GM12864 (cell line): ENCODE measurements at places on chromosomes 11 and 22.

DNA sequence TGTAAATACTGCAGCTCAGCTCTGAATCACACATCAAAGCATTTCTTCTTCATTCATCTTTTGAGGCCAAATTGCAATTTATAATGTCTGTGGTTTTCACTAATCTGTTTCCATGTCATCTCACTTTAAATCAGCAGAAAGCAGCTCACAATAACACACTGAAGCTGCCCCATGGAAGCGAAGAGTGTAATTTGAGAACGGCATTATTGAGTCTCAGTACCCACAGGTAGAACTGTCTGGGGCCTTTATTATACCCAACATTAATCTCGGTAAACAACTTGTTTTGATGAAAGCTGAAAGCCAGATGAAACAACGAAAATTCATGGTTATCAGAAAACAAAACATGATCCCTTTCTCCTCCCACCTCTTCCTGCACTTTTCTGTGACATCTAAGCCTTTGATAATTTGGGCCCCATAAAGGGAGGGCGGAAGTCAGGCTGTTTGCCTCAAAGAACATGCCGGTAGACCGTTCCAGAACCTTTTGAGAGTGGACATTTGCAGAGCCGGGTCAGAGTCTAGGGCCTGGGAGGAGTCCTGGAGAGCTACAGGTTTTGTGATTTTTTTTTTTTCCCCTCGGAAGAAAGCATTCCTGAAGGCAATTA is 68.2 kb upstream of the SESN3 start:
- no peak for DNase-seq

DNA sequence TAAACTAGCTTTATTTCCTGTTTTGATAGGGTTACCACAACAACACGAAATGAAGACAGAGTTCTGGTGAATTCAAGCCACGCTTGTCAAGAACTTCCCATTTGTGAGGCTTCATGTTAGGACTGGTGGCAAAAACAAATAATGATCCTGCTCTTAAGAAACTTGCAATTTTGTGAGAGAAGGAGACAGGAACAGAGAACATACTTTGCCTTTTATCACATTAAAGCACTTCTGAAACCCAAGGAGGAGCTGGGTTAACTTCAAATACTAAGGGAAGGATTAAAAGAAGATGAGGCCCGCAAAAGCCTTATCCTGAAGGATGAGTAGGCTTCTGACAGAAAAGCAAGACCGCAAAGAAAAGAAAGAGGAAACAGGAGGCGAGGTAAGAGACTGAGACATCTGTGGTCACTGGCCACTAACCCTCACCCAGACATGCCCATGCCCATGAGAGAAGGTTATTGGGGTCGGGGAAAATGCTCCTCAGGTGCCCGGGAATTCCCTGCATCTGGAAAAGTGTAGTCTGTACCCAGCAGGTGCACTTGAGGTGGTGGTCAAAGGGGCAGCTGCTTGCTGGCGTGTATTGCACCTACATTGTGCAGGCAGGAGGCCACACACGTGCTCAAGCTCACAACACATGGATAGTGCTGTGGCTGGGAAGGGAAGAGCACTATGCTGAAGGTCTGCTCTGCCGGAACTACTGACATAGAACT is 50.5 kb downstream of the MAPK1 start:
- DNase-seq: peak; percentile 61

DNA sequence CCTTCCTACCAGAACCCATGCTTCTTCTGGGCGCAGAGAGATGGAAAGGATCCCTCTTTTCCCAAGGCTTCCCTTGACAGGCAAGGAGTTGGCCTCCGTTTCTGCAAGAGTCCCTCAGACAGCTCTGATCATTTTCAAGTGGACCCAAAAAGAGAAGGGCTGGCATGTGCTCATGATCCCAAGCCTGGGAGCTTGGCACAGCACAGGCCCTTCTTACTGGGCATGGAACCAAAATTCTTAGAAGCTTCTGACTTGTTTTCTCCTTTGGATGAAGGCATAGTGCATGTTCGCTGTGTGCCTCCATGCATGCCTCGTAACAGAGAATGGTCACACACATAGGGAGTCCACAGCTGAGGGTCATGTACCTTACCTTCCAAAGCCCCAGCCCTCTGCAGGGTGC is 449.6 kb downstream of the MIAT start:
- DNase-seq: no peak

DNA sequence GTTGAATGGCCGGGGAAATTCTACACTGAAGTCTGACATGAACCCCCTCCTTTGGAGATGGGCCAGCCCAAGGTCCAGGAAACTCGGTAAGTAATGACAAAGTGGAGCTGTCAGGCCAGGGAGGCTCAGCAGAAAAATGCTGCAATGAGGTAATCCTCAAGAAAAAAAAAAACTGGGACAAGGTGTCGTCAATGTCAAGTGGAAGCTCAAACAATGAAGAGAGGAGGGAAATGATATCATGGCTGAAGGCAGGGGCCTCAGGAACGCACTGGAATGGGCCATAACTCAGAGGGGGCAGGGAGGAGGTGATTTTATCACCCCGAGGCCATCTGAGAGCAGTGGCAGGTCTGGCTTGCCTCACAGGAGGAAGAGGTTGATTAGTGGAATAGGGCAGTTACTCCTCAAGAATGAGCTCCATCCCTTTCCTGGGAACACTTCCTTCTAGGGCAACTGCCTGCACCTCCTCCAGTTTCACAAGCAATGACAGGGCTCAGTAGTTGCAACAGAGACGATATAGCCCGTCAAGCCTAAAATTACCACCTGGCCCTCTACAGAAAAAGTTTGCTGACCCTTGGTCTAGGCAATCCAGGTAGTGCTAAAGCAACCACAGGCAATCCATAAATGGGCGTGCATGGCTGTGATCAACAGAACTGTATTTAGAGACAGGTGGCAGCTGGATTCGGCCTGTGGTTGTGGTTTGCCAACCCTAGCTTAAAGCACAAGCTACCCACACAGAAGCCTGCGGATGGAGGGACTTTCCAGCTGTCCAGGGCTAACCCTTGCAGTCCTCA is 65.2 kb downstream of the FBXO7 start:
- DNase-seq: no peak

DNA sequence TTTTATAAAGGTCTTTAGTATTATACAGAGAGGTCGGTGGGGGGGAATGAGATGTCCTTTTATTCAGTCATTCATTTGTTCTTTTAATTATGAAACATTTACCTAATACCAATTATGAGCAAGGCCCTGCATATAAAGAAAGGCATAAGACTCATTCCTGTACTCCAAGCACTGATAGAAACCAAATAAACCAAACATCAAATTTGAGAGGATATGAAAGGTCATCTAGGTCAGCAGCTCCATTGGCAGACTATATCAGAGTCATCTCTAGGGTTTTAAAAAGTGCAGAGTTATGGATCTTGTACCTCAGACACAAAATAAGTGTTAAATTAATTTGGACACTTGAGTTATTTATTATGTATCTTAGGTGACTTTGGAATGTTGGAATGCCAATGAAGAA is 71.5 kb downstream of the CASP12 start:
- DNase-seq: no peak

- DNase-seq: no peak
Measured at GRCh38 chr22:26168939-26169314, 335 bp upstream of the SEZ6L start.

DNA sequence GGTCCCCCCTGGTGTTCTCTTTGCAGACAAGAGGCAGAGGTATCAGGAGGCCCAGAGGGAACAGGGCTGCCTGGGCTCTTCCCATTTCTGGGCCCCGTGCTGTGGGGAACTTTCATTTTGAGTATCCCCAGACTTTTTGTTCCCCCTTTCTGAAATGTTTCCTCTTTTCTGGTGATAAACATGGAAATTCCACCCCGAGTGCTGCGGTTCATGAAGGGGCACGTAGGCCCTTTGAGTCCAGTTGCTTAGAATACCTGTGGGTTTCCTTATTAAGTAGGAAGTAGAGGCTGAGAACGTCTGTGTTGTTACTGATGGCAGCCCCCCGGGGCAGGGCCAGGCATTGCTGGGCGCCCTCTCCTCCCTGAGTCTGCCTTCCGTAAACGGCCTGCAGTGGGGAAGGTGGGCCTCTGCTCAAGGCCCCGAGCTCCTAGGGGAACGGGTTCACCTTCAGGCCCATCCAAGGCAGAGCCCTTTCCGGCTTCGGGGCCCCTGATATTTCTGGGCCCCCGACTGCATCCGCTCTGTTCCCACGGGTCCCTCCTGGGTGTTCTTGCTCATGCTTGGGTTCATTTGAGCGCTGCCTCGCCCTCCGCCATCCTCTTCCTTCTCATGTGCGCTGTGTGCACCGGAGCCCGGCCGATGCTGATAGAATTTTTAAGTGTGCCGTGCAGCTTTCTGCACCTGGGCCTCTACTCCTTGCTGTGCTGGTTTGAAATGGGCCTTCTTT is 12.0 kb downstream of the TBC1D22A start:
- DNase-seq: peak; percentile 73

GRCh38 chr22:47370448-47371262 is 608.2 kb downstream of the TBC1D22A start:
- DNase-seq: no peak

DNA sequence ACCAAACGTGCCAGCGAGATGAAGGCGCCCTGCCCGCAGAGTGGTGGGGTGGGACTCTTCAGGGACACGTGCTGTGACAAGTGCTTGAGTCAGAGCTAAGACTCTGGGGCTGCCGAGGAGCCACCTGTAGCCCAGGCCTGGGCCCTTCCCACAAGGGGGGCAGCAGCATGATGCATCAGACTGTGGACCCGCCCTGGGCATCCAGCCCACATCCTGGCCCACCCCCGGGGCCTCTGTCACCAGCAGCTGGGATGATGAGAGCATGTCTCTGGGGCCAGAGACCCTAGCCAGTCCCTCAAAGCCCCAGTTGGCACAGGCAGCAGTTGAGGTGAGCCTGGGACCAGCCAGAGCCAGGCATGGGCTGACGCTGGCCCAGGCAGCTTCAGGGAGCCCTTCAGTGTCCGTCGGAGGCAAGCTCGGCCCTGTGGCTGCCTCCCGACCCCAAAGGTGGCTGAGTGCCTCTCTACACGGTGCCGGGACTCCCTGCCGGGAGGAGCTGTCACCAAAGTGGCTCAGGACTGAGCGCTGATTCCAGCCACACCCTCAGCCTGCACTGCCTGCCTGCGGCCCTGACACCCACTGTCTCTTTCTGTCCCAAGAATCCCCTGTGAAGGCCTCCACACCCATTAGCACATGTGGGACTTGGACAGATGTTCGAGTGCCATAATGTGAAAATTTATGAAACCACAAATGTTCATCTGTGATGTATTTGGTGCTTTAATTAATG is 41.3 kb downstream of the CDKN1C start:
- no peak for DNase-seq

DNA sequence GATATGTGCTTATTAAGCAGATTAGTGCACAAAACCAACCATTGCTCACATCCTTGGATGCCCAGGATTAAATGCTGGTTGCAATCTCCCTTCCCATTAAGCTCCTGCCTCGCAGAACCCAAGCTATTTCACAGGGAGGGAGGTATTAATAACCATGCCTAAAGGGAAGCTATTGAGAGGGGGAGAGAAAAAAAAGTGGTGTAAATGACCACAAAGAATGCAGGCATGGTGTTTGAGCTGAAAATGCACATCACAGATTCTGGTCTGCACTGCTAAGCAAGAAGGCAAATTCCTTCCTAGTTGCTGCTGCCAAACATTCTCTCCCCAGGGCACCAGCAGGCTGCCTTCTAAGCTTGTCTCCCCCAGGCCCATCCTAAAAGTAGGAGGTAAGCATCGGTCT is 92.0 kb upstream of the ISX start:
- DNase-seq: no peak

DNA sequence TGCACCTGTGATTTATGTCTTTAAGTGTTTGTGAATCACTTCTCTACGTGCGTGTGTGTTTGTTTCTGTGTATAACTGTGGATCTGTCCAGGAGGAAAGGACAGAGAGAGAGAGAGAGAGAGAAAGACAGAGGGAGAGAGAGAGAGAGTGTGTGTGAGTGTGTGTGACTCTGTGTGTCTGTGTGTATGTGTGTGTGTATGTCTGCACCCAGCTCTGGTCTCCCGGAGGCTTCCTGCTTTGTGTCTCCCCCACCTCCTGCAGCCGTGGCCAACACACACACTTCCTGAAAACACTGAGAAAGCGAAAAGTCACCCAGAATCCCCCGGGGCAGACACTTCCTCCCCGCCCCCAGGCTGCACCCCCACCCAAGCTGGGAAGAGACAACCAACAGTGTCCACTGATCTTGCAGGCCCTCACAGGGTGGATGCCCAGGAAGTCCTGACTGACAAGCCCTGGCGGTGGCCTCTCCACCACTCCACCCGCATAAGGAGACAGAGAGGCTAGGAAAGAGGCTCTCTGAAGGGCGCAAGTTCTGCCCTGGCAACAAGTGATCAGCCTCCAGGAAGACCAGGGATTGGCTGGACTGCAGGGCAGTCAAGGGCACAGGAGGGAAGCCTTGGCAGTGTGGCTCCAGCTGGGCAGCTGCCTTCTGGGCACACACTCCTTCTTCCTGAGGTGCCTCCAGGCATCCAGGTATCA is 30.0 kb downstream of the ARAP1 start:
- peak; percentile 76 for DNase-seq

DNA sequence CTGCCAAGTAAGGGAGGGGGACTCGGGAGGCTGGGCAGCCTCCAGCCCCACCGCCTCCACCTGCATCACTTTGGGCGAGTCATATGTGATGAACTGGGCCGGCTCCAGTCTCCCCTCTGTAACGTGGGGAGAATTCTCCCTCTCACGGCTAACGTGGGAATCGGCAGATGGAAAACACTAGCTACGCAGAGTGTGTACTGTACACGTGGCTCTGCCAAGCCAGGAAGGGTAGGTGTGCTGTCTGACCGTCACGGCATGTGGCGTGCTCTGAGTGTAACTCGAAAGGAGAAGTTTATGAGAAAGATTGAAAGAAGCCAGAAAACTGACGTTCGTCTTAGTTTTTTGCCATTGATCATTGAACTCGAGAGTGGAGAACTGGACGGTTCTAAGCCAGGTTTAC is 13.7 kb downstream of the TRMU start:
- no peak for DNase-seq

DNA sequence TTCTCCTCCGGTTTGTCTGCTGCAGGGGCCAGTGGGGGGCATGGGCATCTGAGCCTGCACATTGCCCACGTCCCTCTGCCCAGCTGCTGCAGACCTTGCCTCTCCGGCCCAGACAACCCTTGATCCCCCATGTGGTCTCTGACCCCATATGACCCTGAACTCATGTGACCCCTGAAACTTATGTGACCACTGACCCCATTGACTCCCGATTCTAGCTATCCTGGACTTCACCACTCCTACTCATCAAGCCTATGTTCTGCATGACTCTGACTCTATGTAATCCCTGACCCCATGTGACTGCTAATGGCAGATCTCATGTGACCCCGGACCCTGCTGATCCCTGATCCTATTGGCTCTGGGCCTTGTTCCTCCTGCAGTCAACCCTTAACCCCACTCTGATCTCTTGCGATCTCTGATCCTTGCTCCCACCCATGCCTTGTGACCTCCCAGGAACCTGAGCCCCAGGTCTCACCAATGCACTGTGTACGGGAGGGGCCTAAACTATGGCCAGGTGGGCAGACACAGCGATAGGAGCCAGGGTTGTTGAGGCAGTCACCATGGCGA is 5.7 kb downstream of the LTBP3 start:
- no peak for DNase-seq

DNA sequence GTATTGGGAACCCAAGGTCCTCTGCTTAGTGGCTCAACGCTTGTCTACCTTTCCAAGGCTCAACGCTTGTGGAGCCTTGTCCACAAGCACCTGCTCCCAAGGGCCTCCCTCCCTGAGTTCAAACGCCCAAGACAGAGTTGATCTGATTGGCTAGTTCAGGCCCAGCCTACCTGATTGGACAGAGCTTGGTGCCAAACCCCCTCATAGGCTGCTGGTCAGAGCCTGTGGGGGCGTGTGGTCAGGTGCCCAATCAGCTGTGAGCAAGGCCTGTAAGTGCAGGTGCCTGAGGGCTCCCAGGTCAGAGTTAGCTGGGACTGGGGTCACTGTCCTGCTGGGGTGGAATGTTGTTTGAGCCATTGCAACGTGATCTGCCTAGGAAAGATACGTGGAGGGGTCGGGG is 16.9 kb upstream of the TMPRSS6 start:
- DNase-seq: no peak

- no peak for DNase-seq
Measured at GRCh38 chr22:29039148-29039547, 22.5 kb downstream of the C22orf31 start.
